B cell (primary cell): ENCODE measurements at places on chromosomes 3 and 15.

DNA sequence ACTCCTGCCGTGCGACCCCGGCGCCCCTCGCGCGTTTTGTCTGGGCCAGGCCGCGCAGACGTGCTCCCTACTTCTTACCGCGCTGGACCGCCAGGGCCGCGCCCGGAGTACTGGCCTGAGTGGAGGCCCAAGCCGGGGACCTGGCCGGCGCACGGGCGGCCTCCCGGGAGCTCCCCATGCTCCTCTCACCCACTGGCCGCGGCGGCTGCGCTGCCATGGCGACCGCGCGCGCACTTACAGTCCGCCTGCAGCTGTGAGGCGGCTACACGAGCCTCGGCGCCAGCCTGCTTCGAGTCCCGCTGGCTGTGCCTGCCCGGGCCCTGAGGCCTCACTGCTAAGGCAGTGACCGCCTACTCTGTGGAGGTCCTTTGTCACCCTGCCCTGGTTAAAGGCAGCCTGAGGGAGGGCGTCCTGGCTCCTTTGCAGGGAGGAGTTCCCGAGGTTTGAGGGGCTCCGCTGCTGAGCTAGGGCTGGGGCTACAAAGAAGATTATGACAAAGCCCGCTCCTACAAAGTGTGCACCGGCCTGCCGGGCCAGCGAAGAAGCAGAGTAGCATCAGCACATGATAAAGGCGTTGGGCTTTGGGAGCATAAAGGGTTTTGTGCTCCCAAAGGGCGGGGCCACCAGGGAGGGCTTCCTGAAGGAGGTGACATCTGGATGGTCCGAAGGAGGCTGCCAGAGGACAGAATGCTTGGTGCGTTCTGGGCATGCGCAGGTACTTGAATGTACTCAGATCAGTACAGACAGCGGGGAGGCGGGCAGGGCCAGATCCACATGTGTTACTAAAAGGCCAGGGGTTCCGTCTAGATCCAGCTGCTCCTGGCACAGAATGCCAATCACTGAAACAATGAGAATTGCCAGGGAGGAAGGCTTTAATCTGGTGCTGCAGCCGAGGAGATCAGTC, at the start of the genes LRRC34 and LRRIQ4:
TSS of gene LRRC34 (minus strand) at position 573 of the 904 bp plus-strand sequence. CDS start at position 217, 356 bp downstream.
TSS of gene LRRIQ4 (plus strand) at position 539 of the 904 bp plus-strand sequence. CDS start 9,052 bp downstream, outside the sequence.
- peak; percentile 80 for DNase-seq

DNA sequence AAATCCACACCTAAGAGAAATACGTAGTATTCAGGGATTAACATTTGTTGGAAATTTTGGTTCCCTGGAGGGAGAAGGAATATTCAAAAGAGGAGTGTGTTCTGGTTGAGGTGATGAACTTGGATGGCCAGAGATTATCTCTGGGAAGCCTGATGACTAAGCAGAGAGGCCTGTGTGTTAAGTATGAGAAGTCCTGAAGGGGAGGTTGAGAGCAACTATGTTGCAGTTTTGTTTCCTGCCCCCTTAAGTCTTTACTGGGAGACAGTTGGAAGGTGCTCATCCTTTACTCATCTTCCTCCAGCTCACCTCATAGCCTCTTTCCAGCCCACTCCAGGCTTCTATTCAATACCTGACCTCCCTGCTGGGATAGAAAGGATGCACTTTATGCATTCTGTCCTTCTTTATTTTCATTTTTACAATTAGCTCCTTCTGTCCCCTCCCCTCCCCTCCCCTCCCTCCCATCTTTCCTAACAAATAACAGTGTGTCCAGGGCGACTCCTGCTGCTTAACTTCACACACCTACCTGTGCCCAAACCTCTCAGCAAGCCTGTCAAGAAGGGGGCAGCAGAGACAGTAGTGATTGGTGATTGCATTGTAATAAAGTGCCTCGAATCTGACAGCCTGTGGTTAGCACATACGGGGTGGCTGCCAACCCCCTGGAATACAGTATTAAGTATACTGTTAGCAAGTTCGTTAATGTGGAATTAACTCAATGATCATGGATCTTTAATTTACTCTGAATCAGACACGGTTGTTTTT, 11.9 kb downstream of the RAP2B start:
- no peak for DNase-seq

- no peak for DNase-seq
Observed at GRCh38 chr15:59457103-59457502, 19.1 kb downstream of the FAM81A start.

DNA sequence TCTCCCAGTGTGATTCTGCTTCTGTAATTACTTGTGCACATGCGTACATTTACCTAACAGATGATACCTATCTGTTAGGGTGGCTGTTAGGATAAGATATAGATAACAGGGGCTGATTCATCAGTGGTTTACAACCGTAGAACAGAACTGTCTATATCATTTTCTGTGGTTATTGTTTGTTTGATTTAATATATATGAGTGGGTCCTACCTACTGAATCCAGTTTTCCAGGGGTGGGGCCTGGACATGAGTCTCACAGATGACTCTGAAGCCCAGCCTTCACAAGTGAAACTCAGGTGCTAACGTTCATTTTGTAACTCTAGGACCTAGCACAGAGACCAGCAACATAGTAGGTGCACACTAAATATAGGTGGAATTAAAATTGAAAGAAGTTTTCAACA, 10.4 kb upstream of the ACAP2 start:
- DNase-seq = no peak

- no peak for DNase-seq
Observed at GRCh38 chr3:129065720-129066073, 5.1 kb downstream of the GP9 start.
